ENCODE measurements at places on chromosomes 5 and 9.

- DNase-seq, result no peak
Observed at GRCh38 chr5:170448221-170448620, 55.6 kb upstream of the KCNIP1 start.

GRCh38 chr5:163885117-163885516 is 379.7 kb downstream of the MAT2B start:
- DNase-seq, result no peak

GRCh38 chr5:178324481-178325310 is 92.1 kb upstream of the PHYKPL start:
- peak; percentile 14 for DNase-seq

- no peak for DNase-seq
Observed at GRCh38 chr5:36363101-36363500, 61.4 kb upstream of the RANBP3L start.

DNA sequence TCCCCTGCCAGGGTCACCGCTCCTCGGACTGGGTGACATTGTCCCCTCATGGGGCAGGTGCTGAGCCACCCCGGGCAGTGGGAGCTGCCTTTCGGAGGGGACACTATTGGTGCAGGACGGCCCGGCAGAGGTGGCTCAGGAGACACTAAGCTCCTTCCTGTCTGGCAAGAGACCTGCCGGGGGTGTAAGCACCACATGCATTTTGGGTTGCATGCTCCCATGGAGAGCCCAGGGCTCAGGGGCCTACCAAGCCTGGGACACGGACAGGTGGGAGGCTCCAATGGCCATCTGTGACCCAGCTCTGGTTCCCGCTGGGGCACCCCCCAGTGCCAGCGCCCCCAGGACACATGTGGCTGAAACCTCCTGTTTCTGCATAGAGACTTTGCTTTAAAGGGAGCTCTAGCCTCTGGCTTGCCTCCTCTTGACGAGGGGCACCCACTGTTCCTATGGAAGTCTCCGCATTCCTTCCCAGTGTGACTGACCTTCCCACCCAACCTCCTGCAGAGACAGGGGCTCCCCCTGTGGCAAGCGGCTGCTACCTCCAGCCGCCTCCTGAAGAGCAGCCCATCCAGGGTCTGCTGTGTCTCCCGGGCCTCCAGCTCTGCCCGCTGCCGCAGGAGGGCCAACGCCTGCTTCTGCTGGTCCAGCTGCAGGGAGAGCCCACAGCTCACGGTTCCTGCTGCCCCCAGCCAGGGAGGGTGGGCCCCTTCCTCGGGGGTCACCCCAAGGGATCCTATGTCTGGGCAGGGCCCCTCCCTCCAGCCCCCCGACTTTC is 28.1 kb downstream of the CCDC187 start:
- DNase-seq, result no peak
